ENCODE measurements at places on chromosomes 1 and 21.

GRCh38 chr1:225877580-225877979 lies 4.6 kb downstream of the TMEM63A start:
- no peak for DNase-seq

DNA sequence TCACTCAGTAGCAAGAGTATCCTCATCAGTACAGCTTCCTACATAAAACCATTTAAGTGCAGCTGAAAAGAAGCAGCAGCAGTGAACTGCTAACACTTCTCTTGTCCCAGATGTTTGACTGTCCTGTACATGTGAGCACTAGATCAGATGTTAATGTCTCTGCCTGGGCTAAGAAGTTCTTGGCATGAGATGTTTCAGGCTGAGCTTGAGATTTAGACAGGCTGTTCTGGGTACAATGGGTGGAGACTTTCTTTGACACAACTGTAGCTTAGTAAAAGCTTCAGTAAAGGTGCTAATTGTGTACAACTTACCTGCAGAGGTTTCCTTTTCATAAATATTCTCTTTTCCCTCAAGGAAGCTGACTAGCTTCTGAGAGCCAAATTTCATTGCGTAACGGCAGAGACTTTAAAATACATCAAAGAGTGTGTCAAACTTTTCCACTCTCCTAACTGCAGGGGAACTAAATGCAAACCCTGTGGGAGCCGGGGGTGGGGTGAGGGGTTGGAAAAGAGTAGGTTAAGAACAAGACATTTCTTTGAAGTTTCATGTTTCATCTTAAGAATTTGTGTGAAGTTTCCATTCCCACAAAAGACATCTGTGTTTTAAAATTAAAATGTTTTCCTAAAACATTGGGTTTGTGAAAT lies 82.1 kb upstream of the CCDC190 start:
- no peak for DNase-seq

DNA sequence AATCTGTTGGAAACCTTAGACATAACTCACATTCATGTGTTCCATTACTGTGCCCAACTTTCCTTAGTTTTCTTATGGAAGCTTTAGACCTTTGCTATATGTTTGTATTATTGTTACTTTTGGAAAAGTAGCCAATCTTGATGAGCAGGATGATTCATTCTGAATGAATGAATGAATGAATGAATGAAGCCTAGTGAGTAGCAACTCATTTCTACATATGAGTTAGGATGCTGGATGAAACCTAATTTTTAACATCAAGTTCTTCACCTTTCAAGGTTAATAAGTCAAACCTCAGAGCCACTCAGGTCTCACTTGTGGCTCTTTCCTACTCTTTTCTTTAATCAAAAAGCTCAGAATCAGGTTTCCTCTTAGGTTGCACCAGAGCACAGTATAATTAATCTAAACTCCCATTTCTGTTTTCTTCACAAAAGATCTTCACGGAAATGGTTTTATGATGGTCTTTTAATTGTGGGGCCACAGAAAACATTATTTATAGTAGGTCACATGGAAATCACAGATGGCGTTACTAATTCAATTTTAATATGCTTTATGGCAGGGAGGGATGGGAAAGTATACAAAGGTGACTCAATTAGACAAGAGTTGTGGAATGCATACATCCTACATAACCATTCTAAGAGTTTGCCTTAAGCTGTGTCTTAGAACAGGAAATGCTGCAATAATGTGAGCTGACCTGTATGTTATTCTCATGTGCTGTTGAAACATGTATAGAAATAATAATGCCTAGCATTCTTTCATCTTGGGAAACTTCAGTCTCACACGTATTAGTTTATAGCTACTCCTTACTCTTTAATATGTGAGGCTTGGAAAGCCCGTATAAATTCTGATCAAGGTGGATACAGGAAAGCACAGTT lies 4.5 kb upstream of the DDX59 start:
- DNase-seq, result no peak

DNA sequence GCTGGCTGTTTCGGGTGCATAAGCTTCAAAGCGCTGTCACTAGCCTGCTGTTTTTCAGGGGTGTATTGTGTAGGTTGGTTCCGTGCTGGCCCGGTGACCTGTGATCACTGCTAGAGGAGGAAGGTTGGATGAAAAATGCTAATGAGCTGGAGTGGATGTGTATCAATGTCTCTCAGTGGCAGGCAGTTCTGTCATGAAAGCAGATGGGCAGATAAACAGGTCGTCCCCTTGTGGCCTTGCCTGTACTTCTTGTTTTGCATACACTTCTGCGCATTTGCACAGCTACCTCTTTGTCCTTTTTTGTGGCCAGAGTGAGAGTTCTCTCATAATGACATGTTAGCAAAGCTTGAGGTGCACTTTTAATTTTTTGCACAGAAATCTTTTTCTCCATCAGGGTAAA lies 2.9 kb downstream of the SELENON start:
- DNase-seq, result no peak

DNA sequence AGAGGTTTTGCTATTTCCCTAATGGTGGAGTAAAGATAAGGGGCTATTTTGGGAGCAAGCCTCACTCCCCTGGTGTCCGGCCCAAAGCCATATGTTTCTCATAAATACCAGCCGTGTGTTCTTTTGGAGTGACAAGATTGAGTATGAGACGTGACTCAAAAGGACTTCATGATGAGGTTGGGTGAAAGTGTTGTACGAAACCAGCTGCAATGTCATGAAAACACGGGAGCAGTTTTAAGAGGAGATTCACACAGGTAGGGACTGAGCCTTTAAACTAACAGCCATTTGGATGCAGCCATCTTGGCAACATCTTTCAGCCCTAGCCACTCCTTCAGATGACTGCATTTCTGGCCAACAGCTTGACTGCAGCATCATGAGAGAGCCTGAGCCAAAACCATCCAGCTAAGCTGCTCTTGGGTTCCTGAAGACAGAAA lies 532.3 kb upstream of the USP24 start:
- no peak for DNase-seq

DNA sequence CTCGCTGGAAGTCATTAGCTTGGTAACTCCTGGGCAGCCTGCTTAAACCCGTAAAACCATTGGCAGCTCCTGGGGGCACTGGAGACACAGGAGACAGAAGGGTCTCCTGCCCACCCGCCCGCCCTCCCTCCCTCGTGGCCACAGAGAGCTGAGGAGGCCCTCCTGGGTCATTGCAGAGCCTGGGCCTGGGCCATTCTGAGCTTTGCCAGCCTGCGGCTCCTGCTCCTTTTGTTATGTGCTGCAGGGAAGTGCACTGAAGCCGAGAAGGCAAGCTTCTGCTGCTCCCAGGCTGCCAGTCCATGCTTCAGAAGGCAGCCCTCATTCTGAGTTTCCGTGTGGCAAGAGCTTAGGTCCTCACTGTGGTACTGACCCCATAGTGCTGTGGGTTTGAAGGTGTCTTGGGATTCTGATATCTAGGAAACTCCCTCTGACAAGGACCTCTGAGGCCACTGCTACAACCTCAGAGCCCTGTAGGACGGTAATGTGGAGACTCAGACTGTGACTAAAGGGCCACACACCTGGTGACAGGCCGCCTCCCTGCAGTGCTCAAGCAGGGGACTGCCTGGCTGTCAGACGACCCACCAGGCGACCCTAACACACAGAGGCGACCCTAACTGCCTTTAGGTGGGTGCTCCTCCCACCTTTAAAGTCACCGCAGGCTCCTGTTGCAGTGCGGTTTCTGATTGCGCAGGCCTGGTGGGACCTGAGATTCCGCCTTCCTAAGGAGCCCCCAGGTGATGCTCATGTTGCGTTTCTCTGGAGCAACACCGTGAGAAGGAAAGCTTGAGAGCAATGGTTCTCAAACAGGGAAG lies 118.7 kb downstream of the IER5 start:
- DNase-seq, result no peak

DNA sequence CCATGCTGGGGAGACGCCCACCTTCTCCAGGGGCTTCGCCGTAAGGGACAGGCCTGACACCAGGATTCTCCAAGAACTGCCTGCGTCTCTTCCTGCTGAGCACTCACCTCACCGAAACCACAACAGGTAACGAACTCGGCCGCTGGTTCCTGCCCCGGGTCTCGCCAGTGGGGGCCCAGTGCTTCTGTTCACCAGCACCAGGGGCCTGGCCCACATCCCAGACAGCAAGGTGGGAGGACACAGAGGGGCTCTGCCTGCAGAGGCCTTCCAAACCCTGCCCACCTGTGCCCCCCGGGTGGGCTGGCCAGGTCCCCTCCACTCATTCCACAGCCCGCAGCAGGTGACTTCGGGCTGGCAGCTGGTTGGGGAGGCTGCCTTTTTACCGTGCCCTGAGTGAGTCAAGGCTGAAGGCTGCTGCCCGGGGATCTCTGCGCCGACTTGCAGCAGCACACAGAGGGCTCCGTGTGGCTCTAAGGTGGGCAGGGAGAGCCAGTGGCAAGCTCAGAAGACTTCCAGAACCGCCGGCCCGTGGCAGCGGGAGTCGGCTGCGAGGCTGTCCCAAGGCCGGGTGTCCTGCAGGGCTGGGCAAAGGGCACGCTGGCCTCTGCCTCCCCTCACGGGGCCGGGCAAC lies 14.7 kb upstream of the COL18A1 start:
- DNase-seq, result no peak
